ENCODE measurements at places on chromosomes 5 and 9.
A peak's percentile ranks its signal among the peaks of the same experiment; 100 is the strongest.

DNA sequence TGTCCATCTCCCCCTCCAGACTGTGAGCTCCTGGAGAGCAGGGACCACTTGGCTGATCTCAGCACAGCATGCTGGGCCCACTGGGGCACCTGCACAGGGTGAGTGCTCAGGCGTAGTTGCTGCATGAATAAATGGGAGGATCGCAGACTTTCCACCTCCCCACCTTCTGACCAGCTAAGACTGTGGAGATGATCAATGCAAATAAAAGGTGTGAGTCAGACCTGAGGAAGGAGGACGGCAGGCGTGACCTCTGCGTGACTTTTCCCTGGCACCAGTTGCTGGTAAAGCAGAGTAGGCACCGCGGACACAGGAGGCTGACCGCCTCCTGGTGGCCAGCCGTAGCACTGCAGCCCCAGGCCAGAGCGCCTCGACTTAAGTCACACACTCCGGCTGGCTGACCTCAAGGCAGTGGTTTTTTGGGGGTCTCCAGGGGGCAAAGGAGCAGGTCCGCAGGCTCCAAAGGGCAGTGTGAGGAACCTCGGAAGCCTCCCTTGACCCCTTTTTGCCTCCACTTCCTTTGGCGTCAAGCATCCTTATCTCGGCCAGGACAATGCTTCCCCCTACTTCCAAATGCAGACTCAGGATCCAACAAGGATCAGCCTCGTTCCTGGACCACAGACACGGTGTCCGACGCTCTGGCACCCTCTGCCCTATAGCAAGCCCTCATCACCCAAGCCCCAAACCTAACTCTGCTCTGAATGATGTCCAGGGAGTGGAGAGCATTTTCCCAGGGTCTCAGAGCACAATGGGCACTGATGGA is 12.7 kb upstream of the TDRD7 start:
- DNase-seq, result no peak

DNA sequence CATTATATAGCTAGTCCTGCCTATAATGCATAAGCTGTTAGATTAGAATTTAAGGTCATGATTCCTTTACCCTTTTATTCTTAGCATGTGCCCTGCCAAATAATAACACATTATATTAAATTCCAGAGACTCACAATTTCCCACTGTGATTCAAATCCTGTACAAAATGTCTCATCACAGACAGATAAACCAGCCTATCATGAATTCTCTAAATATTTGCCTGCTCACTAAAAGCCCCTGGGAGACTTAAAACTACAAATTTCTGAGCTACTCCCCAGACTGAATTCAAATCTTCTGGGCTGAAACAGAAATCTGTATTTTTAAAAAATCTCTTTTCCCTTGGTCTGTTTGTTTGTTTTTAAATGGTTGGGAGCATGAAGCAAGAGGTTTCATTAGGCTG is 32.7 kb downstream of the GAPT start:
- DNase-seq, result no peak

DNA sequence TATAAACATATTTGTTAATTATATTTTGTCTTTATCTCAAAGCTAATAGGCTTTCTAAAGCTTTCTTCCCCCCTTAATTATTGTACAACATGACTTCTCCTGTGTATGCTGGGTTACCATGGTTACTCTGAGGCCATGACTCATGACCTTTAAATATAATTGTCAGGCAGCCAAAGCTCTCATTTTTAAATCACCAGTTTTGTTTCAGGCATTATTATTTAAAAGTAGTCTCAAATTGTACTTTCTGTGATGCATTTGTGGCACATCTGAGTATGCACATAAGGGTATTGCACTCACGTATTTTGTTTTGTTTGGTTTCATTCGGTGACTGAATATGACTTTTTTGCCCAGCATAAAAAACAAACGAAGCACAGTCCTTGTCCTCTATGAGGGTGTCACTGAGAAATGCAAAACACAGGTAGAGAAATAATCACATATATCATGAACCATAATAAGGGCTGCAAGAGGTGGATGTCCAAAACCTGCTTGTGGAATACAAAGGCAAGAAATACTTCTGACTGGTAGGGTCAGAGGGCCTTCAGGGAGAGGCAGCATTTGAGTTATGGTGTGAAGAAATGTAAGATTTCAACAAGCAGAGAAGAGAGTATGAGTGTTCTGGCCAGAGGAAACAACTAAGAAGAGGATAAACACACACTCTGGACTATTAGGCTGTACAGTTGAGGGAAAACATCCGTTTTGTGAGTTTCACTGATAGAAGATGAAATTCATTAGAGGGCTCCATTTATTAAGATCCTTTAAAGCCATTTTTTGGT is 2.1 kb downstream of the CCDC192 start:
- DNase-seq, result no peak

DNA sequence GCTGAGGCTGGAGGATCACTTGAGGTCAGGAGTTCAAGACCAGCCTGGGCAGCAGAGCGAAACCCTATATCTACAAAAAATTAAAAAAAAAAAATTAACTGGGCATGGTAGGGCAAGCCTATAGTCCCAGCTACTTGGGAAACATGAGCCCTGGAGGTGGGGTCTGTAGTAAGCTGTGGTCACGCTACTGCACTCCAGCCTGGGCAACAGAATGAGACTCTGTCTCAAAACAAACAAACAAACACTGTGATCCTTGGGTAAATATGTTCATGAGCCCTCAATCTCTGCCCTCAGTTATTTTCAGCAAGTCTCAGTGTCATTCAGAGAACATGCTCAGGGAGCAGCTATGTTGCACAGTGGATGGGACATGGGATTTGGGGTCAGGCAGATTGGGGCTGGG is 76.2 kb downstream of the PTTG1 start:
- DNase-seq, result no peak

- no peak for DNase-seq
Observed at GRCh38 chr9:74630228-74630627, 133.1 kb downstream of the RORB start.

DNA sequence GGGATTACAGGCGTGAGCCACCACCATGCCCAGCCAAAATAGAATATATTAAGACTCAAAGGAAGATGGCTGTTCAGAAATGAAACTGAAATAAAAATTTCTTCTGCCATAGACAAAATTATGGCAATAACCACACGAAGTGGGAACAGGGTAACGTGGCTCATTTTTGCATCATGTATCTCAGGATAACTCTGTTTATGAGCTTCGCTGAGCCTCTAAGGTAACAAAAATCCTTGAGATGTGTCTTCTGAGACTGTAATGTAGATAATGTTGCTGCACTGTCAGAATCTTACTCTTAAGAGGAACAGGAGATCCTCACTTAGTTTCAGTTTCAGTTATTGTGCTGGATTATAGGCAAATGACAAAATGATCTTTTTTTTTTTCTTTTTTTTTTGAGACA is 153.8 kb downstream of the GOLPH3 start:
- no peak for DNase-seq

- DNase-seq, result no peak
Observed at GRCh38 chr9:132548751-132549640, 33.4 kb upstream of the BARHL1 start.

DNA sequence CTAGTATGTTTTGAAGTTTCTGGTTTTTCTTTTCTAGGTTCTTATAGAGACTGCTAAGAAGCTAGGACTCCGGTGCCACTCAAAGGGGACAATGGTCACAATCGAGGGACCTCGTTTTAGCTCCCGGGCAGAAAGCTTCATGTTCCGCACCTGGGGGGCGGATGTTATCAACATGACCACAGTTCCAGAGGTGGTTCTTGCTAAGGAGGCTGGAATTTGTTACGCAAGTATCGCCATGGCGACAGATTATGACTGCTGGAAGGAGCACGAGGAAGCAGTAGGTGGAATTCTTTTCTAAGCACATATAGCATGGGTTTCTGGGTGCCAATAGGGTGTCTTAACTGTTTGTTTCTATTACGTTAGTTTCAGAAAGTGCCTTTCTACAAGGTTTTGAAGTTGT is 52.2 kb downstream of the MTAP start:
- no peak for DNase-seq

DNA sequence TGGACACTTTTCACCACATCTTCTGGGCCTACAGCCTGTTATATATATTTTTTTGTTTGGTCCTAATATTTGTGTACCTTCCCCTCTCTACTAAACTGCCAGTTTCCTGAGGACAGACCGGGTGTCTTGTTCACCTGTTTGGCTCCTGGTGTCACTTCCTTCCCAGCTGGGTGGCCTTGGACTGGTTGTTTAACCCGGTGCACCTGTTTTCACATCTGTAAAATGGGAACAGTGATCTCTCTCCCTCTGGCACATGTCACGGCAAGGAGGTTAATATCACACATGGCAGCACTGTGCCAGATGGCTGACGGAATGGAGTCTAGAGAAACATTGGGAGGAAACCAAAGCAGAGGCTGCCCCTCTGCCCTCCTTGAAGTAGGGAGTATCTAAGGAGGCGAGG is 79.7 kb downstream of the DAB2IP start:
- no peak for DNase-seq

- DNase-seq, result no peak
Observed at GRCh38 chr9:100082782-100083181, 16.0 kb downstream of the ERP44 start.

GRCh38 chr9:127122176-127123063 is at the start of gene ANGPTL2:
TSS of gene ANGPTL2 (minus strand) at chr9:127122635. CDS start at chr9:127108731, 13,904 bp downstream.
- no peak for DNase-seq

GRCh38 chr9:128902351-128903078 is 18.3 kb upstream of the PHYHD1 start:
- no peak for DNase-seq

DNA sequence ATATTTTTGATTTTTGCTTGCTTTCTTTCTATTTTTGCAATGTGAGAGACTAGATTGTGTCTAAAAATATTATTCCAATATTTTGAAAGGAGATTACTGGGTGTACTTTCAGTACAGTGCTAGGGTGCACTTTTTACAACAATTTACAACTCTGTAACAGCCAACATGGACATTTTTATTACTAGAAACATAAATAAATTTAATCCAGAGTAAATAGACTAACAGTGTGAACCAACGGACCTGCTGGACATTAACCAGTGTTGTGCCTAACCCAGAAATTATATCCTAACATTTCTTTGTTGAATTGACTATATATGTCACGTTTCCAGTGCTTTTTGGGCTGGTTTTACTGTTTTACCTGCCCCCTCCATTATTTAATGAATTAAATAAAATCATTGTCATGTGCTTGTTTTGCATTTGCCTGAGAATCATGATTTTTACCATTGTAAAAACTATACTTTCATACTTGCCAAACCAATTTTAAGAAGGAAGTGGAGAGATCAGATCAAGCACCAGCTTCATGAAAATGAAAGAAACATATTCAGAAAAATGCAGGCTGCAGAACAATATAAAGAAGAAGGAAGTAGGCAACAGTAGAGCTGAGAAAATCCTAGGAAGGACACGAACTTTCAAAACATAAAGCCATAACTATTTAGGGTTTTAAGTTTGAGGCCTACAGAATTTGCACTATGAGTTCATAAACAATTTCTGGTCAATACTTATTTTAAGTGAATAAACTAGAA is 400.8 kb upstream of the PIK3R1 start:
- no peak for DNase-seq

DNA sequence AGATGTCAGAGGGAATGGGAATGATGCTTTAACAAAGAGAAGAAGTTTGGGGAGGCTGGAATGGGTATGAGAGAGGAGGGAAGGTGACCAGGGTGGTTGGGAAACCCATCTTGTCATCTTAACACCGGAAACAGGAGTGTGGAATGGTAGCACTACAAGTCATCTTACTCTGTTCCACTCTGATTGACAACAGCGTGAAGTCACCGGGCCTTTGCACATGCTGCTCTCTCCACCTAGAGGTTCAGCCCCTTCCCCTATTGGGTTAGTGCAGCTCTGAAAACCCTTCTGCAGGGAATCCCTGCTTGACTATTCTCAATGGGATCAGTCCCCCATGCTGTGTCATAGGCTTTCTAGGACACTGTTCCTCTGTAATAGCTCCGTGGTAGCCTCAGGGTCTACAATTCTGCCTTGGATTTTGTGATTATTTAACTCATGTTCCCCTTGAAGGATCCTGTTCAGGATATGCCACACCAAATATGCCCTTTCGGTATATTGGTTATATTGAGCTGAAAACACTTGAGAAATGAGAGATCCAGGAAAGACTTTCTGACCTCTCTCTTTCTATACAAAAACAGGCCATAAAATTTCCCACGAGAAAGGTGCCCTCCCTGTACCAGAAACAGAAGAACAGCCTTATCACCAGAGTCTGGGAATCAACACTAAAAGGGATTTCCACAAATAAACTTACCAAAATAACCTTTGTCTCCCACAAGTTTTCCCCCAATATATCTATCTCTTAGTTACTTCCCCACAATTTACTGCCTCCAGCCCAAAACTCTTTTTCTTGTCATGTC is 86.3 kb downstream of the TLE1 start:
- DNase-seq, result no peak

DNA sequence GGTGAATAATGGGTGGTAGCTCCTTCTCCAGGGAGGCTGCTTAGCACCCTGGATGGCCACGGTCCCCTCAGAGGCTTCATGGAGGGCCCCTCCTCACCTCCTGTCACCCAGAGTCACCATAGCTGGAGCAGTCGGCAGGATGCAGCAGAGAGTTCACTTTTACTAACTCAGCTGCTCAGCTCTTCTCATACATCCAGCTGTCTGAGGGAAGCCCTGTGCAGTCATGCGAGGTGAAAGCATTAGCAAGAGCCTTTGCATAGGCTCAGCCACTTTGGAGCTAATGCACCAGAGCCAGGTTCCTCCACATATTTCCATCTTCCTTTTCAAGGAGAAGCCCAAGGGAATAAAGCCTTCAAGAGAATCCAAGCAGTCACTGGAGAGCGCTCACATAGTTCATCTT is 499.2 kb downstream of the BNC2 start:
- no peak for DNase-seq

DNA sequence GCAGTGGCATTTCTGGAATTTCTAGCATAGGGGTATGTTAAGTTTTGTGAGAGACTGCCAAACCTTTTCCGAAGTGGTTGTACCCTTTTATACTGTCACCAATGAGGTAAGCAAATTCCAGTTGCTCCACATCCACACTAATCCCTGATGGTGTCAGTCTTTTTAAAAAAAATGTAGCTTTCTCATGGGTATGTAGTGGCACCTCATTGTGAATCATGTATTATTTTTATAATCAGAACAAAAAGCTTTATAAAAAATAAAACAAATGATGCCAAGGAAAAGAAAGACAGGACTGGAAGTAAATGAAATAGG is 93.4 kb upstream of the CLINT1 start:
- DNase-seq, result no peak

DNA sequence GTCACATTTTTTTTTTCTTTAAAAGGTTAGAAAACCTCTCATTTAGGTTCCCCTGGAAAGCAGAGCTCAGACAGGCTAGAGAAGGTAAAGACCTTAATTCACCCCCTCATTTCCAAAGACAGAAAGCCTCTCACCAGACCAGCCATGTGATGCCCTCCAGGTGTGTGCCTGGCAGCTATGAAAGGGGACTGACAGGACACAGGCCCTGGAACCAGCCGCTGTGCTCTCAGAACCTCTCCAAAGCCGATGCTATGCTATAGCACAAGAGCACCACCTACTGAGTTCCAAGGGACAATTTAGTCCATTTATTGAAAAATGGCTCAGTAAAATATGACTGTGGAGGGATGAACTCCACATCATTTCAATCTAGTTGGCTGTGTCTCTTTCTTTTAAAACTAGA is 48.8 kb downstream of the FANCC start:
- DNase-seq, result peak; percentile 72

- no peak for DNase-seq
Observed at GRCh38 chr5:139378941-139379361, 4.1 kb downstream of the SLC23A1 start.

All from NCI-H1417 treated with DMSO at 0.1 percent for 48 hours (cell line).